ENCODE measurements at places on chromosomes 7 and 10.

DNA sequence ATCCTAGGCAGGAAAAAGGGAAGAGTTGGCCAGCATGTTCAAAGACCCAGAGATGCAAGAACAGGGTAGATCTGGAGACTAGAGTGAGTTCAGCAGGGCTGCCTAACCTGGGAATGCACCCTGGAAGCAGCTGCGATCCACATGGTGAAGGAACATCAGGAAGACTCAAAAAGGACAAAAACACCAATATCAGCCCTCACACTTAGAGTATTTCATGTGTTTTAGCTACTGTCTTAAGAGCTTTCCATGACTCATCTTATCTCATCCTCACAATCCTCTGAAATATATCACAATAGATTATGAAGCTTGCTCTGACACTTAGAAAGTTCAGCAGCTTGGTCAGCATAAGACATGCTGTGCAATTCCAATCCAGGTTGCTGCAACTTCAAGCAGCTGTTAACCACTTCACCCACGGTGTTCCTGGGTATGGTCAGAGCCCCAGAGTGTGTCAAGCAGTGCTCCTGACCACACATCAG lies 380.9 kb downstream of the PARD3 start:
- DNase-seq = no peak

GRCh38 chr7:42253316-42253715 lies 16.3 kb upstream of the GLI3 start:
- DNase-seq = no peak

DNA sequence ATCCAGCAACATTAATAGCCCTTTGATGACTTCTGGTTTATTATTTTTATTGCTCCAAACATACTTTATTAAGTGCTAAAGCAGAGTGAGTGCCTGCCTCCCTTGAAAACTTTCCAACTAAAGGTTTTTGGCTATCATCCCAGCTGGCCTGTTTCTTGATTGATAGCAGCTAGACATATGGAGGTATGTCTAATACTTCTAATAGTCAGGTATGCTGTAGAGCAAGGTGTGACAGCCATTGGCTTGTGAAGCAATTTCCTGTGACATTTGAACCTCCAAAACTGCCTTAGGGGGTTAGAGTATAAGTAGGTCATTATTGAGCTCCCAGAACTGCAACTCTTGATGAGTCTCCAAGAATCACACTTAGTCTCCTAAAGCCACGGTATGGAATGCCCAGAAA lies 55.8 kb downstream of the LOXL4 start:
- no peak for DNase-seq

- DNase-seq = no peak
Observed at GRCh38 chr10:77636282-77636966, 1.2 kb downstream of the KCNMA1 start.

GRCh38 chr7:652881-653280 lies 73.6 kb upstream of the DNAAF5 start:
- no peak for DNase-seq

- no peak for DNase-seq
Observed at GRCh38 chr10:97279121-97279815, 13.2 kb downstream of the ARHGAP19 start.

DNA sequence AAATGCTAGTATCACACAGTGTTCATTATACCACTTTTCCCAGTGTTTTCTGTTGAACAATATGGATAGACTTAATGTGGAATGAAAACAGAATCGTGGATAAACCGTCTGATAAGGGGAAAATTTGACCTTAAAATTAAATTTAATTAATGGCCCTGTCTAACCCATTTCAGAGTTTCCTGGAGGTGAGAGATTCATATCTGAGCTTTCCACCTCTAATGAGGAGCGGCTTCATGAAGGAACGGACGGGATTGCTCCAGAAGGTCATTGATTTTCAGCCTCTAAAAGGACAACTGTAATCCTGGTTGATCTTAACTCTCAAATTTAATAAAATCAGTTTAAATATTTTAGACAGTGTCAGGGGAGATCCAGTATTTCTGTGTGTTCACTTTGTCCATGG lies 874.9 kb downstream of the GRID1 start:
- no peak for DNase-seq

DNA sequence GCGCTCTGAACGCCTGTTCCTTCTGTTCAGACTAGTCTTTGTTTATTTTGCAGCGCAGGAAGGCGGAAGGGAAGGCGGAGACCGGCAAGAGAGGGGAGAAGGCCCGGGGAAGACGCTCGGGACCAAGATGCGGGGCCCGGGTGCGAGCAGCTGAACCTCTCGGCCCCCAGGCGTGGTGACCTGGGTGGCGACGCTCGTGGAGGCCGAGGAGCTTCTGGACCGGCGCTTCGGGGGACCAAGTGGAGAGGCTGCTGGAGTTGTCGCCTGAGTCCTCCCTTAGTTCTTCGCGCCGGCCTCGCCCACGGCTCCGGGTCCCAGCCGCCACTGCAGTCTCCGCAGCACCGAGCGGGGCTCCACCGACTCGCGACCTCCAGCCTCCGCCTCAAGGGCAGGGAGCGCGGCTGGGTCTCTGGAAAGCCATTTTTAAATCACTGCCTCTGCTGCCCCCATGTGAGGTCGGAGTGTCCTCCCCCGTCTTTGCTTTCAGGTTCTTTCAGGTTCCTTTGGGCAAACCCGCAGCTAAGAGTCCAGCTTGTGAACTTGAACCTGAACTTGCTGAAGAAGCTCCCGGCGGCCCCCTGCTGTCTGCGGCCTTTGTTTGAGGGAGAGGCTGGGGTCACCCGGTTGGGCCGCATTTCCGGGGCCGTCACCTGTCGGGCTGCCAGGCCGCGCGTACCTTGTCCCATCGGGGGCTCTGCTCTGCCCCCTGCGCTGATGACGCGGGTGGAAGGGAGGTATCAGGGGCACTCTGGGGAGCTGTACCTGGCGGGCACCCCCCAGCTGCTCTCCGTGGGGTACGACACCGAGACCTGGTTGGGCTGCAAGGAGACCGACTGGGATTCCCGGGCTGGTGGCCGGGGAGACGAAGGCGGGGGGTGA lies 136.0 kb downstream of the KIF20B start:
- DNase-seq = no peak

DNA sequence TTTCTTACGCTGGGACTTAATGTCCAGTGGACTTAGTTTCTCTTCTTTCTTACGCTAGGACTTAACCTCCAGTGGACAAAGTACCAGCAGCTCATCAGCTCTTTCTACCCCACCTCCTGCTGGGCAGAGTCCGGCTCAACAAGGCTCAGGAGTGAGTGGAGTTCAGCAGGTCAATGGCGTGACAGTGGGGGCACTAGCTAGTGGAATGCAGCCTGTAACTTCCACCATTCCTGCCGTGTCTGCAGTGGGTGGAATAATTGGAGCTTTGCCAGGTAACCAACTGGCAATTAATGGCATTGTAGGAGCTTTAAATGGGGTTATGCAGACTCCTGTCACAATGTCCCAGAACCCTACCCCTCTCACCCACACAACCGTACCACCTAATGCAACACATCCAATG lies 199.7 kb downstream of the MLLT10 start:
- no peak for DNase-seq

DNA sequence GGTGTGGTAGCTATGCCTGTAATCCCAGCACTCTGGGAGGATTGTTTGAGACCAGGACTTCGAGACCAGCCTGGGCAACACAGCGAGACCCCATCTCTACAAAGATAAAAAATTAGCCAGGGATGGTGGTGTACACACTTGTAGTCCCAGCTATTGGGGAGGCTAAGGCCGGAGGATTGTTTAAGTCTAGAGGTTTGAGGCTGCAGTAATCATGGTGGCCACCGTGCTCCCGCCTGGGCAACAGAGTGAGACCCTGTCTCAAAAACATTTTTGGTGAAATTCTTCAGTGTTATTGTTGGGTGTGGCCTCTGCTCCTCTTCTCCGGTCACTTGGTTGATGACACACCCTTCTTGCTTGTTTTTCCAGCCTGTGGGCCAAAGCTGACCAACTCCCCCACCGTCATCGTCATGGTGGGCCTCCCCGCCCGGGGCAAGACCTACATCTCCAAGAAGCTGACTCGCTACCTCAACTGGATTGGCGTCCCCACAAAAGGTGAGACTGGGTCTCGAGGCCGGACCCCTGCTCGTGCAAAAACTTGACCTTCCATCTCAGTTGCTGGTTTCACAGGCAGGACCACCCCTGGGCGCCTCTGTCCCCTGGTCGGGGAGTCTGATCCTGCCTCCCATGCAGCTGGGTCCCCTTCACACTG lies 10.6 kb downstream of the PFKFB3 start:
- no peak for DNase-seq

- no peak for DNase-seq
Observed at GRCh38 chr10:102540023-102540422, 36.3 kb downstream of the SUFU start.

- no peak for DNase-seq
Observed at GRCh38 chr10:64785816-64786215, 1264.6 kb downstream of the REEP3 start.

DNA sequence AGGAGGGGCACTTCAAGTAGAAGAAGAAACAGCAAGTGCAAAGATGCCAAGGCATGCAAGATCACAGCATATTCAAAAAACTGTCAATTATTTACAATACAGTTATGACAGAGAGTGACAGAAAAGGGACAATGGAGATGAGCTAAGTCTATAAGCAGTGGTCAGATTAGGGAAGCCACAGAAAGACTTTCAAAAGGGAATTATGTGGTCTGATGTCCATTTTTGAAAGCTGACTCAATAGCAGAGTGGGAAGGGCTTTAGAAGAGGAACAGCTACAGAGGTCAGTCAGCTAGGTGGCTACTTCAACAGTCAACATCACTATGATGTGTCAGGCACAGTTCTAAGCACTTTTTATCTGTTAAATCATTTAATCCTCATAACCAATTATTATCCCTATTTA lies 45.2 kb upstream of the SPOCK2 start:
- DNase-seq = no peak

DNA sequence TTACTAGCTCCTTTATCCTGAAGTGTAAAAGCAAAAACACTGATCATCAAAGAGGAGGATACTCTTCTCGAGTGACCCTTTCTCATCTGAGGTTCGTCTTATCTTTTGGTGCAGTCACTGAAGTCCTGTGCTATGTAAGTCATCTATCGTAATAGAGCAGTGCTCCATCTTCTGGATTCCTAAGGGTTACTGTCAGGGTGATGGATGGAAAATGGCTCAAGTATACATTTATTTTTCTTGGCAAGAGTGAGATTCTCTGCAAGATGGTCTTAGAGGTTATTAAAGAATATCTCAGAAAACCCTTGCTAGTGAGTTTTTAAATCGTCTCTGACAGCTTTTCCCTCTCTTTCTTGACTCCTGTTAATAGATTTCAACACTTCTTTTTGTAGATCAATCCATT lies 12.4 kb downstream of the PRKG1 start:
- no peak for DNase-seq

DNA sequence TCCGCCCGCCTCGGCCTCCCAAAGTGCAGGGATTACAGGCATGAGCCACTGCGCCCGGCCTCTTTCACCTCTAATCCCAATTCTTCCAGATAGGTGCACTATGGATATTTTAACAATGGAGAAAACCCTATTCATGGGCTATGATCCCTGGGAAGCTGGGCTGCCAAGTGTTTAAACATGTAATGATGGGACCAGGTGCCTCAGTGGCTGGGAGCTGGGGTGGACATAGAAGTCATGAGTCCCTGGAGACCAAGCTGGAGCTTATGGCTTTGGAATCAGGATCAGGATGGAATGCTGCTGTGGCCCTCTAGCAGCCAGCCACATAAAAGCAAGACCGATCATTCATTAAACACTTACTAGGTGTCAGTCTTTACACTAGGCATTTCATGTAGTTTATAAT lies 41.8 kb upstream of the IGFBP3 start:
- DNase-seq = no peak

GRCh38 chr7:115505136-115505535 lies 525.4 kb downstream of the TFEC start:
- DNase-seq = no peak
